ENCODE measurements at places on chromosomes 4 and X. TPM values are rescaled to one million over a fixed set of nuclear protein-coding genes. Genes with fewer than 3 reads are reported as not detected.

DNA sequence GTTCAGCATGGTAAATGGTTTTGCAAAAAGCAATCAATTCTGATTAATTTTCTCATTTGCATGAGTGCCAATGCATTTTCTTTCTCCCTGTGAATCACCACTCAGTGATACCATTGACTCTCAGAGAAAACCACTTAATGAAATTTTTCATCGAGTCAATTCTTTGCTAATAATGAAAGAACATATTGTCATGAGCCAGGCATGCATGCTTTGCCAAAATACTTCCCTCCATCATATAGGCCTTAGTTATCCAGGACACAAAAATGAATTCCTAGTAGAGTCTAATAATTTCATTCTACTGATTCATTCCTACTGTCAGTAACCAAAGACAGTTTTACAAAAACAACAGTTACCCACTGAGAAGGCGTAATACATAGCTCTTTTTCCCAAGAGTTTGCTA is 680.0 kb downstream of the TRIML1 start:
- no peak for DNase-seq

The AWAT2 gene
- not detected for total RNA-seq

The HCCS gene
- total RNA-seq = 25.7 TPM

DNA sequence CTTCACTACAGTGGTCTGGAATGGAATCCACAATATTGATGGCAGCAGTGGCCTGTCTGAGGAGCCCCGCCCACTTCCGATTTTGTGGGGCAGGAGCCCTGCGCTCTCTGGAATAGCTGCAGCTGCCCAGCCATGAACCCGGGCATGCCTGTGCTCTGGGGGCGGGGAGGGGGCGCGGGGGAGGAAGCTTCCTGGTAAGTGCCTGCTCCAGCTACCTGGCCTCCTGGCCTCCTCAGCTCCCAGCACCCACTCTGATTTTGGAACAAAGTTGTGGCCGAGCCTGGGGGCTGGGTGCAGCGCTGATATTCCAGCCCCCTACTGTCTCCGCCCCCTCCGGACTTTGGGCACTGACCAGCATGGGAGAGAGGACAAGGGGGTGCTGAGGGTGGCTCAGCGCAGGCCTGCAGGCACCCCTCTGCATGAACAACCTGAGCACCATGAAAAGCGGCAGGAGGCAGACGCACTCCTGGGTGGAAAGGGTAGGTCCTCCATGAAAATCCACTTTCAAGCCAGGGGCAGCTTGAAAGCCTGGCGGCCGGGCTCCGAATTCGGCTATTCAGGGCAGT is 972.7 kb upstream of the AGA start:
- no peak for DNase-seq

The SMIM10L2A gene
- total RNA-seq = 0.08 TPM

DNA sequence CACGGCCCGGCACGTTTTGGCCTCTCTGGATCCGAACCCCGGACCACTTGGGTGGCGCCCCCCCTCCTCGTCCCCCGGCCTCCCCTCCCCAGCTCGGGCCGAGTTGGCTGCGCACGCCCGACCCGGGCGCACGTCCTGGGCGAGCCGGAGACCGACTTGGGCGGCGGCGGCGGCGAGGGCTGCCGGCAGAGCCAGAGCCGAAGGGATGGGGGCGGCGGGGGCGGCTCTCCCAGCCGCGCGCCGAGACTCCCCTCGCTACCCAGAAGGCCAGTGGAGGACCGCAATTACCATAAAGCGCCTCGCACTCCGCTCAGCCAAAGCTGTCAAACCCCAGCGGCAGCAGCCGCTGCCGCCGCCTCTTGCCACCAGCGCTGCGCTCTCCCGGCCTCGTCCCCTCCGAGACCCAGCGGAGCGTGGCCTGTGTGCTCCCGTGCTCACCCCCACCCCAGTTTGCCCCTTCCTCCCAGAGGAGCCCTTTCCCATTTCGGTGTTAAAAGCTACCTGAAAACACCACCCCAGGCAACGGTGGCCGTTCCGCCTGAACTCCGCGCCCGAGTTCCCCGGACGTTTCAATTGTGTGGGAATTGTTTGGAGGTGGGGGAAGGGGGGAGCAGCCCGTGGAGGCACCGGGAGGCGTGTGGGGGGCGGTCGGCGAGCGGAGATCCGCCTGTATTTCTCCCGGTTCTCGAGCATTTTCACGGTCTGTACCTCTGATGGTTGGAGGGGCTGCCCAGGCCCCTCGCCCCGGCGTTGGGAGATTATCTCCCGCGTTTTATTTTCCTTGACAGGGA is 701 bp upstream of the BCOR start:
- DNase-seq = peak; percentile 65

DNA sequence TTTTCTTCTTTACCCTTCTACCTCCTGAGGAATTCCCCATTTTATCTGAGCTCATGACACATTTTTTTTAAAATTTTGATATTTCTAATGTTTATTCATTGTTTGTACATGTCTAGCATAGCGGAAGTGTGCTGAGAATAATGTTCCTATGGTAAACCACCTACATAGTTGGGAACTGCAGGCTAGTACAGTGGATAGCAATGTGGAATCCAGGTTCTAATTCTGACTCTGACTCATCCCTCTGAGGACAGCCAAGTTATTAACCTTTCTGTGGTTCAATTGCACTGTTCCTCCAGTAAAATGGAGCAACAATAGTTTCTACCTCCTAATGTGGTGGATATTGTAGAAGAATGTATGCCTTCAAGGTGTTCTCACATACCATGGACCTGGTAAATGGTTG is 20.6 kb upstream of the APELA start:
- DNase-seq = peak; percentile 45

The EDA2R gene
- total RNA-seq = 34.5 TPM

- no peak for DNase-seq
Measured at GRCh38 chrX:155873188-155873587, 8.0 kb upstream of the VAMP7 start.

DNA sequence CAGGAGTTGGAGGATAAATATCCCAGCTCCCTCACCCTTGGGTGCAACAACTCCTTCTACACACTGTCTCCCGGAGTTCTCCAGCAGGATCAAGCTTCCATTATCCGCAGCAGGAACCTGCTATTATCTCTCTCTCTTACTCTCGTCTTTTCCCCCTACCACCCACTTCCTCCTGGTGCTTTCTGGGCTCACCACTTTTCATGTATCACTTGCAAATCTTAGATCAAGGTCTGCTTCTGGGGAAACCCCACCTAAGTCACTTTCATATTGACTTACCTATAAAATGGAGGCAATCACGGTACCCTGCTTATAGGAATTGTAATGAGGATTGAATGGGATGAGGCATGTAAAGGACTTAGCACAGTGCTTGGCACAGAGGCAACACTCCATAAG is 589.5 kb downstream of the BCOR start:
- no peak for DNase-seq

DNA sequence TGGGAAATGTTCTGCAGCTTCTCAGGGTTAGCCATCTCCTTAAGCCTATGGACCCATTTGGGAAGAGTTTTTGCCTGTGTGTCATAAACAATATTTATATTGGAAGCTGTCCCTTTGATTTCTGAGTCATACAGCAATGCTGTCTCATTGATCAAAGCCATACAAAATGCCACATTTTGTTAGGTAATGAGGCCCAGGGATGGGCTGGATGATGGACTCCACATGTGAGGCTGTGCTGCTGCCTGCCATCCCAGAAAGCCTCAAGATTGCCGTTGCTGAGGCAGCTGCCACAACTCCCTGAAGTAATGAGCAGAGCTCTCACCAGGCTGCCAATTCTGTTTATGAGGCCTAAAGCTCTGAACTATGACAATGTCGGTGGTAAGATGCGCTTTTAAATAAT is 12.2 kb upstream of the GJB1 start:
- DNase-seq = no peak

The SLC39A8 gene
- 5.5 TPM for total RNA-seq
